ENCODE measurements at places on chromosomes 7 and 10.
A peak's percentile ranks its signal among the peaks of the same experiment; 100 is the strongest.

DNA sequence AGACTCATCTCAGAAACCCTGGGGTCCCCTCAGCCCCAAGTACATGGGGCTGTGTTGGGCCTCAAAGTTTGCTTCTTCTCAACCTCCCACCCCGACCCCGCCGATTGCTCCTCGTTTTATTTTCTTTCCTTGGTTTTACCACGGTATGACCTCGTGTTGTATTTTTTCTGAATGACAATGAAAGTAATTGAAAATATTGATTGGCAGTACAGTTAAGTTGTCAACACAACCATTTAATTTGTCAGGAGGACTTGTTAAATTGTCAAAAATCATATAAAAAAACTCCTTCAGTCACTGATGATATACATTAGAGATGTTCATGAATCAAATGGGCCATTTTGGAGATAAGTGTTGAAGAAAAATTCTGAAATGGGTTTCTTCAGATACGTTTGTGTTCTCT is 520.7 kb downstream of the LRMDA start:
- H3K36me3 ChIP-seq: no peaks in the 10 kb centered on the region
- no peak overlapping the region for H3K27ac ChIP-seq
- H3K4me3 ChIP-seq: no peak overlapping the region
- DNase-seq: no peak
- no peaks in the 10 kb centered on the region for H3K4me1 ChIP-seq

- H3K4me1 ChIP-seq: no peaks in the 10 kb centered on the region
- DNase-seq: no peak
- H3K36me3 ChIP-seq: peaks cover 21% of the 10 kb centered on the region
These were observed 13.4 kb downstream of the ANKRD16 start for GRCh38 chr10:5876181-5876768.

DNA sequence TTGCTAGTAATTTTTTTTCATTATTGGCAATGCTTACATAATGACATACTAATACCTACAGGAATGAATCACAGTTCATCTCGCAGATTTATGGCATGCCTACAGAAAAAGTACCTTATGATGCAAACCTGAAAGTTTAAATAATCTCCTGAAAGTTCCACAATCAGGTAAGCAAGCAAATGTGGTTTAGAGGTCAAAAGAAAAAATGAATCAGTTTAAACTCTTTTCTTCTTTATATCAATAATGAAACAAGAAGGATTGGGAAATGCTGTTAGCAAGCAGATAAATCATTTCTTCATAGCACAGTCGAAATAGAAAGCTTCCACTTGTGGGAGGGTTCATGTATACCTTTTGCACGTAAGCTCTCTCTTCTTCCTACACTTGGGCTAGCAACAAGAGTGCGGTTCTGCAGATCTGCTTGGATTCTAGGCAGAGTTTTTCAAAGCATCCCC is 53.7 kb upstream of the MTPN start:
- H3K27me3 ChIP-seq: no peaks in the 10 kb centered on the region
- H3K4me1 ChIP-seq: no peaks in the 10 kb centered on the region
- H3K36me3 ChIP-seq: no peaks in the 10 kb centered on the region
- H3K27ac ChIP-seq: no peak overlapping the region
- no peak for DNase-seq

DNA sequence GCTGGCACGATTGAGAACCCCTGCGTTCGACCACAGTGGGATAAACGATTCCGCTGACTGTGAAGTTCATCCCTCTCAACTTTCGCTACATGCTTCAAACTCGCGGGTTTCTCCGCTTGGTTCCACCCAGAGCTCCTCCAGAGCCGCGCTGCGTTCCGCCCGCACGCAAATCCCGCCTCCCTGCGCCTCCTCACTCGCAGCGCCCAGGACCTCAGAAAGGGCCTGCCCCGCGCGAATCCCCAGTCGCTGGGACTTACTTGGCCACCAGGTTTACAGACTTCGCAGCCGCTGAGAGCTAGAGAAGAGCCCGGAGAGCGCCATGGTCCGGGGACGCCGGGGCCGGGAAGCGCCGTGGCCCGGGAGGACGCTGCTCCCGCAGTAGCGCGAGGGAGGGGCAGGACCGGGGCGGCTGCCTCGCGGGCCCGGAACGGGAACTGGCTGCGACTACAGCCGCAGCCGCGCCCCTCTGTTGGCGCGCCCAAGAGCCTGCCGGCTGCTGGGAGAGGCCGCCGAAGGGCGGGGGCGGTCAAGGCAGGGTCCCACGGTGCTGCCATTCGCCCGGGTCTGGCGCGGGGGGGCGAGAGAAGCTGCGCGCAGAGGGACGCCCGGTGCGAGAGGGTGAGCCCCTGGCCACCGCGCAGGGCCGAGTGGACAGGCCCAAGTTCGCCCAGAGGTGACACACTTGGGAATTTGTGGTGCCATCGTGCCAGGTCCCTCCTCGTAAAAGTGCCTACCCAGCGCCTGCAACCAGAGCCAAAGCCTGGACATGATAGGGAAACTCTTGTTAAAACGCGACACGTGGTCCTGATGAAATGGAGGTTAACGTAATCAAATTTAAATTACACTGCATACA is at the start of gene NOD1:
TSS of gene NOD1 (minus strand) at position 436 of the 853 bp plus-strand sequence. CDS start 21,863 bp downstream, outside the sequence.
- no peaks in the 10 kb centered on the region for H3K36me3 ChIP-seq
- H3K4me3 ChIP-seq: peak within 1 kb of the TSS; percentile 61
- peaks cover 2% of the 10 kb centered on the region for H3K4me1 ChIP-seq
- peaks cover 28% of the 10 kb centered on the region for H3K27me3 ChIP-seq
- no peak within 1 kb of the TSS for H3K27ac ChIP-seq

- no peaks in the 10 kb centered on the region for H3K36me3 ChIP-seq
- H3K4me3 ChIP-seq: no peak overlapping the region
- H3K4me1 ChIP-seq: no peaks in the 10 kb centered on the region
- DNase-seq: no peak
- H3K27ac ChIP-seq: no peak overlapping the region
- H3K27me3 ChIP-seq: no peaks in the 10 kb centered on the region
These were observed 86.3 kb downstream of the PALS2 start for GRCh38 chr7:24659505-24659904.

- H3K27me3 ChIP-seq: no peaks in the 10 kb centered on the region
- no peaks in the 10 kb centered on the region for H3K4me1 ChIP-seq
- DNase-seq: no peak
- H3K4me3 ChIP-seq: no peak overlapping the region
These were observed 78.6 kb downstream of the CHCHD3 start for GRCh38 chr7:133003052-133003910.

DNA sequence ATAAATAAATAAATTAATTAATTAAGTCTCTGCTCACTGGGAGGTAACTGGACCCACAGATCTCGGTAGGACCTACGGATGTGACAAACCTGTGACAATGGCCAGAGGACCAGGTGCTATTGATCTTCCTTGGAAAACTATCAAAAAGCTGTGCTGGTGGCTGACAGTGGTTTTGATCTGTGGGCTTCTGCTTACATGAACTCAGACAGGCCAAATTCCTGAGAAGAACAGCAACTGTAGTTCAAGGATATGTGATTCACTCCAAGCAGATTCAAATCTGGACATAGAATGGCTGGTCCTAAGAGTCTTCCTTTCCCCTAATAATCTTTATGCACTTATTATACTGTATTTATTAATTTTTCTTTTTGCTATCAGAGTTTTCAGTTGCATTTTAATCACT is 80.0 kb downstream of the ATXN7L1 start:
- peaks cover 18% of the 10 kb centered on the region for H3K4me1 ChIP-seq
- no peak overlapping the region for H3K27ac ChIP-seq
- H3K27me3 ChIP-seq: no peaks in the 10 kb centered on the region
- H3K36me3 ChIP-seq: no peaks in the 10 kb centered on the region
- H3K4me3 ChIP-seq: no peak overlapping the region

DNA sequence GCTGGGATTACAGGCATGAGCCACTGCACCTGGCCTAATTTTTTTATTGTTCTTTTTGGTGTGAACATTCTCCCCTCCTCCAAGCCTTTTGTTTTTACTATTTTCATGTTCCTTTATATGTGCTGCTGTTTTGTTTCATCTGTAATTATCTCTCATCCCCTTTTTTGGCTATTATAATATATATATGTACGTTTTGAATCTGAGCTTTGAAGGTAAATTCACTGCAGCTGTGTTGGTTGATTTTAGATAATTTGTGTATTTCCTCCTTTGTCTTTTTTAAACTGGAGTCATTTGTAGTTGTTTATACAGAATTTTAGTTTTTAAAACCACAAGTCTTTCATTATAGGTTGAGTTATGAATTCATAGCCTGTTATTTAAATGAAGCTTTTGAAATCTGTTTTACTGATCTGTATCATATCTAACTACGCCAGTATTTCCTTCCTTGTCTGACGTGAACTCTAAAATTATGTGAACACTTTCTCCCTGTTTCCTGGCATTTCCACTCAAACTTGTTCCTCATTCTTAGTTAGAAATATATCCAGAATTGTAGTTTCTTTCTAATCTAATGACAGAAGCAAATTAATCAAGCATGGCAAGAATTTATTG is 54.9 kb downstream of the PTEN start:
- no peak for DNase-seq
- H3K36me3 ChIP-seq: no peaks in the 10 kb centered on the region
- H3K27me3 ChIP-seq: no peaks in the 10 kb centered on the region
- H3K4me1 ChIP-seq: peaks cover 4% of the 10 kb centered on the region
- H3K27ac ChIP-seq: no peak overlapping the region

DNA sequence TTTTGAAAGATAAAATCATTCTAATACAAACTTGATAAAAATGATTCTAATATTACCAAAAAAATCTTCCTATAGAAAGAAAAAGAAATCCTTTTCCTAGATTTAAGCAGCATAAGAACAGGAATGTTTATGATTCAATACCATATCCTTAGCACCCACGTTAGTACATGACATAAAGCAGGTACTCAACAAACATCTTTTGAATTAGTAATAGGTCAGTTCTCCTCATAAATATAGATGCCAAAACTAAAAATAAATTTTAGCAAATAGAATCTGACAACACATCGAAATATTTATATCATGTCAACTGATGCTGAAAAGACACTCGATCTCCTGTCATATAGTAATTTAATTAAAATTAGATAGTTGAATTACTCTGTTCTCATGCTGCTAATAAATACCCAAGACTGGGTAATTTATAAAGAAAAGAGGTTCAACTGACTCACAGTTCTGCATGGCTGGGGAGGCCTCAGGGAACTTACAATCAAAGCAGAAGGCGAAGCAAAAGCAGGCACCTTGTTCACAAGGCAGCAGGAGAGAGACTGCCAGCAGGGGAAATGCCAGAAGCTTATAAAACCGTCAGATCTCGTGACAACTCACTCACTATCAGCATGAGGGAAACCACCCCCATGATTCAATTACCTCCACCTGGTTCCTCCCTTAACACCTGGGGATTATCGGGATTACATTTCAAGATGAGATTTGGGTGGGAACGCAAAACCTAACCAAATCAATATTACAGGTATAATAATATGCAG is 191.8 kb downstream of the HTR7 start:
- no peak overlapping the region for H3K4me3 ChIP-seq
- H3K27me3 ChIP-seq: no peaks in the 10 kb centered on the region
- H3K4me1 ChIP-seq: no peaks in the 10 kb centered on the region
- H3K27ac ChIP-seq: no peak overlapping the region

GRCh38 chr7:37511915-37512314 is 63.3 kb upstream of the ELMO1 start:
- H3K4me1 ChIP-seq: peaks cover 2% of the 10 kb centered on the region
- no peak for DNase-seq
- H3K27ac ChIP-seq: no peak overlapping the region
- no peaks in the 10 kb centered on the region for H3K27me3 ChIP-seq
- H3K4me3 ChIP-seq: no peak overlapping the region

- H3K36me3 ChIP-seq: no peaks in the 10 kb centered on the region
- H3K4me3 ChIP-seq: no peak overlapping the region
- no peak overlapping the region for H3K27ac ChIP-seq
- H3K4me1 ChIP-seq: peaks cover 3% of the 10 kb centered on the region
- DNase-seq: no peak
- no peaks in the 10 kb centered on the region for H3K27me3 ChIP-seq
These were observed 19.6 kb downstream of the ARID5B start for GRCh38 chr10:61921143-61921542.

- no peaks in the 10 kb centered on the region for H3K4me1 ChIP-seq
- H3K36me3 ChIP-seq: no peaks in the 10 kb centered on the region
These were observed 31.0 kb upstream of the STARD3NL start for GRCh38 chr7:38147005-38147404.

DNA sequence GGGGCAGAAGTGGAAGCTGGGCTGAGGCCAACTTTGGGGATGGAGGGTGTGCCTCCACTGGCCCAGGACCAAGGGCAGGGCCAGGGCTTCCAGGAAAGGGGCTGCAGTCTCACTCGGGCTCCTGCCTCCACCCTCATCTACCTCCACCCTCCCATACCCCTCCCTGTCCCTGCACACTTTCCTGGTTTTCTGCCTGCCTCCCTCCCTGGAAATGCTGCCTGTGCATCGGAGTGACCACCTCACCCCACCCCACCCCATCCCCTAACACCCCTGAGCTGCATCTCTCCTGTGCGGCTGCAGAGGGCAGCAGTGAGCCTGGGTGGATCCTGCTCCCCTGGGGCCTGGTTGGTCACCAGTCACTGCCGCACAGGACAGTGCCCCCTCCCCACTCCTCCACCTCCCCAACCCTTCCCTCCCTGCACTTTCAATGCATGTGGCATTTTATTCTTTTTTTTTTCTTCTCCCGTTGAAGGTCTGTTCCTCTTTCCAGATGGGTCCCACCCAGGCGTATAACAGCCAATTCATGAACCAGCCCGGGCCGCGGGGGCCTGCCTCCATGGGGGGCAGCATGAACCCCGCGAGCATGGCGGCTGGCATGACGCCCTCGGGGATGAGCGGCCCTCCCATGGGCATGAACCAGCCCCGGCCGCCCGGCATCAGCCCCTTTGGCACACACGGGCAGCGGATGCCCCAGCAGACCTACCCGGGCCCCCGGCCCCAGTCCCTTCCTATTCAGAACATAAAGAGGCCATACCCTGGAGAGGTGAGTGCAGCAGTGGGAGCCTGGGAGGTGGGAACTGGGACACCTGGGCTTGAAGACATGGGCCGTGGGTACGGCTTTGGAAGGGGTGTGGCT is 54.1 kb upstream of the PPIF start:
- no peaks in the 10 kb centered on the region for H3K27me3 ChIP-seq
- H3K4me3 ChIP-seq: no peak overlapping the region
- peaks cover 99% of the 10 kb centered on the region for H3K36me3 ChIP-seq

DNA sequence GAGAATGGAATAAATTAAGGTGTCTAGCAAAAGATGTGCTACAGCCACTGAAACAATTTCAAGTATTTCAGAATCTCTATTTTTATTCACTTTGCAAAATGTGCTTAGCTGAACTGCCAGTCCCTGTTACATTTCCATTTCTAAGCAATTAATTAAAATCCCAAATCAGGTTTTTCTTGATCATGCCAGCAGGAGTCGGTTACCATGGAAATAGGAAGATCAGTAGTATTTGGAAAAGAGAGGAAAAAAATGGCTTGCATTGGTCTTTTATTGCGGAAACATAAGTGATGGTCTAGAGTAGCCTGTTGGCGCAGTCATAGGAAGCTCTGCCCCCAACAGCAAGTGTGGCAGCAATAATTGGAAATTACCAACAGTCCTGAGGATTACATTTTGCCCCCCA is 867.1 kb downstream of the GATA3 start:
- no peaks in the 10 kb centered on the region for H3K4me1 ChIP-seq
- no peak overlapping the region for H3K27ac ChIP-seq
- DNase-seq: no peak
- H3K36me3 ChIP-seq: no peaks in the 10 kb centered on the region

Data from neuronal stem cell (in vitro differentiated cells).